ENCODE measurements at places on chromosomes 4 and X.

- DNase-seq, result no peak
Measured at GRCh38 chr4:76435528-76436319, 695 bp downstream of the SHROOM3 start.

DNA sequence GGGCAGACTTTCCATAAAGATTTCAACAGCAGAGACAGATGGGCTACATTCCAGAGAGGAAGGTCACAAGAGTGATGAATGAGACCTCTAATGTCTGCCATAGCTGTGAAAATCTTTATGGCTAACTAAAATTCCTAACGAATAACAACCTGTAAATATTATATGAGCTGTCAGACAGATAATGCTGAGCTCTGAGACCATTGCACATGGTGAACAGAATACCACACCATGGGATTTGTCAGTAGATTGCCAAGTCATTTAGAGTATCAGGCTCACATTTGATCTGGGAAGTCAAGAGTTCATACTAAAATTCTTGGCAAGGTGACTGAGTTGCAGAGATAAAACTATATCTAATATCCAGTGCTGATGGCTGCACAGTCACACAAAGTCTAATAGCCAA is 259.2 kb upstream of the FTHL17 start:
- DNase-seq, result no peak

DNA sequence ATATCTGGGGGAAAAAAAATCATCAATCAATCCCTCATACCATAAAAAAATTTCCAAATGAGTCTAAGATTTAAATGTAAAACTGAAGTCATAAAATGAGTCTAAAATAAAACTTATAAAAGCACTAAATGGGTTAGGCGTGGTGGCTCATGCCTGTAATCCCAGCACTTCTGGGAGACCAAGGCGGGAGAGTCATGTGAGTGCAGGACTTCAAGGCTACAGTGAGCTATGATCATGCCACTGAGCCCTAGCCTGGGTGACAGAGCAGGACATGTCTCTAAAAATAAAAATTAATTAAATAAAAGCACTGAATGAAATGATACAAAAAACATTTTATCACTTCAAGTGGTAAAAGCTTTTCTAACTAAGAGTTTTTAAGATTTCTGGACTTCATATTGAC is 83.3 kb downstream of the LRBA start:
- DNase-seq, result no peak

DNA sequence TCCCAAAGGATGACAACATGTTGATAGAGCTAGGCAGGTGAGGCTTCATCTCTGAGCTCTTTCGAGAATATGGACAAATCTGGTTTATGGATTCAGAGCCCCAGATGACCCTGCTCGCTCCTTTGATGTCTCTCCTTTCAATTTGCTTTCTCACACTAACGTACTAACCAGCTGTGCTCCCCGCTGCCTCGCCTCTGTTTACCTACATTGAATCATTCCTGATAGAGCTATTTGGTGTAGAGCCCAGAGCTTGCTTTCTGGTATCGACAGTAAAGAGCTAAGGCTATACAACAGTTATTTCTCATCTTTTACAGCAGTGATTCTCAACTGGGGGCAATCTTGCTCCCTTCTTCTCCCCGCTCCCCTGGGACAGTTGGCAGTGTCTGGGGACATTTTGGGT is 8.9 kb upstream of the PHKA2 start:
- DNase-seq, result no peak

- DNase-seq, result peak; percentile 86
Measured at GRCh38 chrX:9942086-9942485, 25.1 kb upstream of the CLDN34 start.

- DNase-seq, result no peak
Measured at GRCh38 chrX:52217494-52218160, 32.9 kb downstream of the MAGED4 start.

Data from activated CD4-positive, alpha-beta T cell treated with anti-CD3 and anti-CD28 coated beads, Interleukin-2, amount 50 U/mL, for 16 hours (primary cell).